Caco-2 (cell line): ENCODE measurements at places on chromosomes 12 and 14. TPM values are rescaled to one million over a fixed set of nuclear protein-coding genes. Genes with fewer than 3 reads are reported as not detected.

GRCh38 chr12:119642986-119643385, 24.9 kb upstream of the PRKAB1 start:
- no peak for DNase-seq
- no peaks in the 10 kb centered on the region for H3K27me3 ChIP-seq
- no peaks in the 10 kb centered on the region for H3K36me3 ChIP-seq
- H3K4me1 ChIP-seq = no peaks in the 10 kb centered on the region

- H3K4me3 ChIP-seq = no peak overlapping the region
- H3K36me3 ChIP-seq = no peaks in the 10 kb centered on the region; the same call in 1 of the 2 replicates
- H3K27me3 ChIP-seq = no peaks in the 10 kb centered on the region
Observed at GRCh38 chr14:58353516-58354299, 42.0 kb upstream of the TOMM20L start.

GRCh38 chr12:123449249-123449733, 8.6 kb upstream of the SNRNP35 start:
- H3K27ac ChIP-seq = no peak overlapping the region
- no peak for DNase-seq
- no peaks in the 10 kb centered on the region for H3K36me3 ChIP-seq
- H3K4me3 ChIP-seq = no peak overlapping the region

GRCh38 chr14:51868405-51868804, 8.0 kb downstream of the GNG2 start:
- no peak overlapping the region for H3K4me3 ChIP-seq

GRCh38 chr12:103705927-103706326, 118.9 kb downstream of the STAB2 start:
- no peaks in the 10 kb centered on the region for H3K36me3 ChIP-seq
- no peak overlapping the region for H3K27ac ChIP-seq
- 0 out of 2 replicates have a peak, but pooled peaks cover 1% of the 10 kb centered on the region for H3K27me3 ChIP-seq
- no peak for DNase-seq

- H3K36me3 ChIP-seq = no peaks in the 10 kb centered on the region
- no peak overlapping the region for H3K4me3 ChIP-seq
- no peak for DNase-seq
Observed at GRCh38 chr14:99134516-99135046, 137.4 kb downstream of the BCL11B start.

DNA sequence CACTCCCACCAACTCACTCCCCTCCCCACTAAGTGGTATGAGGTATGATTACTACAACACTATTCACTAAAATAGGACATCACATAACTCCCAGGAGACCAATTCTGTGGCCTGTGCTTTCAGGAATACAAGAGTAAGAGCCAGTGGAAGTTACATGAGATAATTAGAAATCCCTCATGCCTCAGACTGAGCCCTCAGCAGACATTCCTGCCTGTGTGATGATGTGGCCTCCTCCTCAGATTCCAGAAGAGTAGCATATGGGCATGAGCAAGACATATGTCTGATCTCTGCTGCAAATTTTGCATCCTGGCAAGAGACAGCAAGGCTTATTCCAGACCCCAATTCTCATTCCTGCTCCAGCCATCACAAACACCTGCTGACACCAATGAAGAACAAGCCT, 46.0 kb upstream of the BMP4 start:
- H3K27me3 ChIP-seq = no peaks in the 10 kb centered on the region
- H3K36me3 ChIP-seq = no peaks in the 10 kb centered on the region
- peaks cover 49% of the 10 kb centered on the region for H3K4me1 ChIP-seq
- no peak overlapping the region for H3K4me3 ChIP-seq
- no peak for DNase-seq
- H3K27ac ChIP-seq = peak overlapping the region; percentile 96

- DNase-seq = peak; percentile 78
- 0 out of 2 replicates have a peak, but pooled peaks cover 7% of the 10 kb centered on the region for H3K4me1 ChIP-seq
- no peaks in the 10 kb centered on the region for H3K27me3 ChIP-seq
- no peak overlapping the region for H3K4me3 ChIP-seq
- no peak overlapping the region for H3K27ac ChIP-seq
Observed at GRCh38 chr12:54294152-54294952, 6.5 kb downstream of the NFE2 start.

GRCh38 chr14:57526942-57527341, 33.3 kb upstream of the CCDC198 start:
- H3K4me3 ChIP-seq = no peak overlapping the region
- DNase-seq = no peak
- no peak overlapping the region for H3K27ac ChIP-seq
- H3K36me3 ChIP-seq = no peaks in the 10 kb centered on the region
- H3K27me3 ChIP-seq = no peaks in the 10 kb centered on the region

DNA sequence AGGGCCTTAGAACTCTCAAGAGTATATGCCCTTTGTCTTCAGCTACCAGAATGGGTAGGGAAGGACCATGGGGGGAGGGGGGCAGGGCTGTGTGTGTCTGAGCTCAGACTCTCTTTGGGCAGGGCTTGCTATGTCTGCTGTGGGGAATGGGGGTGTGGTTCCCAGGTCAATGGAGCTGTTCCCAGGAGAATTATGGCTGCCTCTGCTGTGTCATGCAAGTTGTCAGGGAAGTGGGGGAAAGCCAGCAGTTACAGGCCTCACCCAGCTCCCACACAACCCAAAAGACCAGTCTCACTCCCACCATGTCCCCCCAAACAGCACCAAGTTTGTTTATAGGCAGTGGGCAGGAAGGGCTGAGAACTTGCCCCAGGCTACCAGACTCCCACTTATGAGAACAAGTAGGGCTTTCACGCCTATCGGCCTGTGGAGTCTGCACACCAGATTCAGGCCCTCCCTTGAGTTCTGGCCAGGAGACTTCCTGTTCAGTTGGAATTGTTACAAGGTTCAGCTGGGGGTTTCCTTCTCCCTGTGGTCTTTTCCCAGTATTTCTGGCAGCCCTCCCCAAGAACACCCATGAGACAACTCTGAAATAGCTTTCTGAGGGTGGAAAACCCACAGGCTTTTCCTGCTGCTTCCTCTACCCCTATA, 6.1 kb upstream of the SERPINA11 start:
- no peaks in the 10 kb centered on the region for H3K36me3 ChIP-seq
- no peak overlapping the region for H3K27ac ChIP-seq
- H3K4me3 ChIP-seq = no peak overlapping the region
- H3K4me1 ChIP-seq = no peaks in the 10 kb centered on the region
- DNase-seq = no peak

DNA sequence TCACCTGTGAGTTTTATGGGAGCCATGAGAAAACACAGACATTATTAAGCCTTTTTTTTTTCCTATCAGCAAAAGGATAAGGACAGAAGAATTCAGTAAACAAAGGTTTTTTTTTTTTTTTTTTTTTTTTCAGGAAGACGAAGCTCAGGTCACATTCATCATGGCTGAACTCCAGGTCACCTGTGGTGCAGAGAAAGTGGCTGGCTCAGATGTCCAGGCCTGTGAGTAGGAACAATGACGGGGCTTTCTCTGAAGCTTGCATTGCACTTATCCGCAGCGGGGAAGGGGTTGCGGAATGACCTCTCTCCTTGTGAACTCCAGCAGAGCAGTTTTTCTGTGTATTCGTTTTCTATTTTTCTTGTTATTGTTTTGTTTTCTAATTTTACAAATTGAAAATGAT, 759.6 kb upstream of the TMEM132C start:
- no peaks in the 10 kb centered on the region for H3K36me3 ChIP-seq
- H3K4me3 ChIP-seq = no peak overlapping the region

DNA sequence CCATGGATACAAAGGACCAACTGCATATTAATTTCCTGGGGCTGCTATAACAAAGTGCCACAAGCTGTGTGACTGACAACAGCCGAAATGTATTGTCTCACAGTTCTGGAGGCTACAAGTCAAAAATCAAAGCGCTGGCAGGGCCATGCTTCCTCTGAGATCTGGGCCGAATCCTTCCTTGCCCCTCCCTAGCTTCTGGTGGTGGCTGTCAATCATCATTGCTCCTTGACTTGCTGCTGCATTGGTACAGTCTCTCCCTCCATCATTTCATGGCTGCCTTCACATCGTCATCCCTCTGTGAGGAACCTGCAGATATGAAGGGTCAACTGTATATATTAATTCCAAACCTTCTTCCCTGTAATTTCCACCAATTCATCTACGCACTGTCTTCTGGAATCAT, 118.3 kb downstream of the EXOC5 start:
- no peak overlapping the region for H3K27ac ChIP-seq
- no peaks in the 10 kb centered on the region for H3K27me3 ChIP-seq
- no peaks in the 10 kb centered on the region for H3K4me1 ChIP-seq
- H3K4me3 ChIP-seq = no peak overlapping the region
- no peaks in the 10 kb centered on the region for H3K36me3 ChIP-seq

DNA sequence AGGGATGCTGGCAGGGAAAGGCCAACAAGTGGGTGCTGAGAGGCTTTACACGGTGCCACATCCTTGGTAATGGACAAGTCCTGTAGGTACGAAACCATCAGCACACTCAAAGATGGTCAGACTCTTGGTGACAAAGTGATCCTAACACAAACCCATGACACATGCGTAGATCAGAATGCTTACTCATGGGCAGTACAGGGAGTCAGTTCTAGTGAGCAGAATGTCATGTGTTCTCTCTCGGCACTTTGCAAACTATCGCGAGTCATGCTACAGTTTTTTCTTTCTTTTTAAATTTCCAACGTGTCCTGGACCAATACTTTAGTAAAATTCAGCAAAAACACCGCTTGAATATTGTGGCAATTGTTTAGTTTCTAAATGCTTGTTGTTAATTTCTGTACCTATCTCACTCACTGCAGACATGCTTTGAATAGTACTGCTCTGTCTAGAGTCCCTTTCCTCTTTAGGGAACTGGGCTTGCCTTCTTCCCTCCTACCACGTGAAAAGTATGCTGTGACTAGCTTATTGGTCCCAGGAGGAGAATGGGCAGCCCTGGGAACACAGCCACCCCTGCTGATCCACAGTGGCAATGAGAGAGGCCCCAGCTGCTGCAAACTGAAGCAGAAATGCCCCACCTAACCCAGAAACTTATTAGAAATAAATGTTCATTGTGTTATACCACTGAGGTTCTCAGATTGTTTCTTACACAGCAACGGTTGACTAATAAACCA, 62.4 kb downstream of the UBR7 start:
- no peak overlapping the region for H3K4me3 ChIP-seq
- no peak overlapping the region for H3K27ac ChIP-seq
- peaks cover 22% of the 10 kb centered on the region for H3K4me1 ChIP-seq
- DNase-seq = no peak
- no peaks in the 10 kb centered on the region for H3K36me3 ChIP-seq

GRCh38 chr12:113559466-113559865, 87.8 kb upstream of the LHX5 start:
- no peak overlapping the region for H3K27ac ChIP-seq
- no peaks in the 10 kb centered on the region; the same call in 1 of the 2 replicates for H3K27me3 ChIP-seq
- H3K4me3 ChIP-seq = no peak overlapping the region
- no peak for DNase-seq
- no peaks in the 10 kb centered on the region for H3K4me1 ChIP-seq

DNA sequence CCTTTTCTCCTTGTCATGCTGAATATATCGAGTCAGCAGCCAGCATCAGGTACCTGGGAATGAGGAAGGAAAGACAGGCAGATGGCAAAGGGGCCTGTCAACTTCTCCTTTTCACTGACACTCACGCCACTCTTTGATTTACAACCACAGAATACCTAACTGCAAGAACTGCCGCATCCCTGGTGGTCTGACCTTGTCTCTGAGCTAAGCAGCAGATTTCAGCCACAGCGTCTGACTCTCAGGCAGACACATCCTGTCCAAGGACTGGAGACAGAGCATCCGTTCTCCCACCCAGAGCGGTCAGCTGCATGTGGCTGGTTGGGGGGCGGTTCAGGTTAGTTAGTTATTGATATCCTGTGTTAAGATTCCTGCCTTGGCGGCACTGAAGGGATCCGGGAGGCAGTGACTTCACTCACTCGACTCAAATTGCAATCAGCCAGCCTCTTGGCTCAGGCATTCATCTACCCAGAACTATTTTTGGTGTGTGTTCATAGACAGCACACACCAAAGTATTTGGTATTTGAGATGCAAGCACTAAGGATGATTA, 11.2 kb upstream of the MAP1LC3B2 start:
- H3K27me3 ChIP-seq = no peaks in the 10 kb centered on the region
- H3K27ac ChIP-seq = no peak overlapping the region
- H3K4me1 ChIP-seq = no peaks in the 10 kb centered on the region
- no peak for DNase-seq
- no peaks in the 10 kb centered on the region for H3K36me3 ChIP-seq

GRCh38 chr12:7951671-7952070, 15.7 kb upstream of the SLC2A3 start:
- peaks cover 22% of the 10 kb centered on the region for H3K4me1 ChIP-seq
- no peak overlapping the region for H3K27ac ChIP-seq
- no peak for DNase-seq
- H3K27me3 ChIP-seq = no peaks in the 10 kb centered on the region

GRCh38 chr12:89994911-89995310, 286.3 kb upstream of the ATP2B1 start:
- DNase-seq = no peak
- H3K27ac ChIP-seq = no peak overlapping the region
- no peak overlapping the region for H3K4me3 ChIP-seq
- no peaks in the 10 kb centered on the region for H3K36me3 ChIP-seq
- H3K27me3 ChIP-seq = no peaks in the 10 kb centered on the region

- H3K4me3 ChIP-seq = peak within 1 kb of the TSS; percentile 44
- H3K27ac ChIP-seq = no peak within 1 kb of the TSS
- H3K36me3 ChIP-seq = no peaks in the 10 kb centered on the region
- peak; percentile 88 for DNase-seq
- H3K4me1 ChIP-seq = peaks cover 13% of the 10 kb centered on the region
Observed at GRCh38 chr14:104977681-104978653, at the start of gene AHNAK2. Gene AHNAK2, minus strand, starts transcription at chr14:104978374. Its CDS starts 137 bp downstream, at chr14:104978237.

GRCh38 chr12:53703756-53704155, 23.5 kb downstream of the CALCOCO1 start:
- no peaks in the 10 kb centered on the region for H3K36me3 ChIP-seq
- no peak for DNase-seq
- H3K27me3 ChIP-seq = no peaks in the 10 kb centered on the region; the same call in none of the 2 replicates
- H3K4me1 ChIP-seq = no peaks in the 10 kb centered on the region
- no peak overlapping the region for H3K27ac ChIP-seq

GRCh38 chr14:77485901-77486678, 12.5 kb downstream of the ISM2 start:
- no peak overlapping the region for H3K27ac ChIP-seq
- no peaks in the 10 kb centered on the region for H3K36me3 ChIP-seq
- H3K4me1 ChIP-seq = peaks cover 5% of the 10 kb centered on the region
- H3K27me3 ChIP-seq = no peaks in the 10 kb centered on the region
- no peak overlapping the region for H3K4me3 ChIP-seq
- DNase-seq = no peak

- H3K4me1 ChIP-seq = no peaks in the 10 kb centered on the region
- H3K27ac ChIP-seq = no peak overlapping the region
- H3K27me3 ChIP-seq = no peaks in the 10 kb centered on the region
- H3K4me3 ChIP-seq = no peak overlapping the region
Observed at GRCh38 chr14:83342590-83342989, 1808.9 kb upstream of the SEL1L start.

- H3K27ac ChIP-seq = no peak overlapping the region
- peak; percentile 38 for DNase-seq
- no peaks in the 10 kb centered on the region for H3K36me3 ChIP-seq
- H3K4me1 ChIP-seq = peaks cover 12% of the 10 kb centered on the region
- no peak overlapping the region for H3K4me3 ChIP-seq
Observed at GRCh38 chr12:6425590-6426531, 18.9 kb upstream of the CD27 start.

- H3K36me3 ChIP-seq = no peaks in the 10 kb centered on the region
- no peak overlapping the region for H3K4me3 ChIP-seq
- no peak for DNase-seq
- no peaks in the 10 kb centered on the region for H3K4me1 ChIP-seq
- H3K27ac ChIP-seq = no peak overlapping the region
- H3K27me3 ChIP-seq = no peaks in the 10 kb centered on the region; the same call in 1 of the 2 replicates
Observed at GRCh38 chr14:99129211-99129696, 142.7 kb downstream of the BCL11B start.

Gene SYNE3
- total RNA-seq = 19.4 and 21.2 TPM in 2 replicates

Gene KRT82
- not detected in 2 replicates for total RNA-seq

Gene PDZRN4
- not detected in 2 replicates for total RNA-seq

Gene SLC35E3
- 25.0 TPM in 2 replicates for total RNA-seq

Gene SMCO3
- not detected in 2 replicates for total RNA-seq

Gene SERPINA10
- 5.6 and 7.3 TPM in 2 replicates for total RNA-seq

Gene XPOT
- 164 and 174 TPM in 2 replicates for total RNA-seq

Gene OR4Q2
- not detected in 2 replicates for total RNA-seq
